ENCODE measurements at places on chromosomes 3 and 15.

DNA sequence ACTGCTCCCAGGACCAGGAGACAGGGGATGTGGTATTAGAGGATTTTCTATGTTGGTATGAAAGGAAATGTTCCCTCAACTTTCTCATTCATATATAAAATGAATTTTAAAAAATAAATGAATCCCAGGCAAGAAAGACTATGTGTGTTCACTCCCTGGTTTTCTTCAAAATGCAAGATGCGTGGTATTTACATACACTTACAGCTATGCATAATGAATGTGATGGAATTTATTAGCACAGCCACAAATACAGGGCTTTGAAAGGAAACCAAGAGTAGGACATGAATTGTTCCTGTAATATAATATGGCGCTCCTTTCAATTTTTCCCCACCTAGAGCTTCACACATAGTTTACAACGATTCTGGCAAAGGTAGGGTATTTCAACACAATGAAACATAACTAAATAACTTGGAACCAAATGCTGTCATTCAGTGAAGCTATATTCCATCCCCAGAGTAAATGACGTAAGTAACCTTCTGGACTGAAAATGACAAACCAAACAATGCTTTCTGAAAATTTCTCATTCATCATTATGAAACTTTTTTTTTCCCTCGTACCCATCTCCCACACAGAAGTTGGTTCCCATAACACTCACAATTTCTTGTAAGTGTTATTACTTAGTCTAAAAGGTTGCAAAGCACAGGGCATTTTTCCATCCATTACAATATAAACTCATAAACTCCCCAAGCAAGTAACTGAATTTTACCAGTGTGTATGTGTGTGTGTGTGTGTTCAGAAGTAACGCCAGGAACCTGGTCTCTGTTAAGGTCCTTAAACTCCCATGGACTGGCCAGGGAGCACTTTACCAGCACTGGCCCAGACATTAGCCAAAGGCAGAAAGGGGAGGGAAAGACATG, 41.8 kb downstream of the CBLB start:
- no peak for DNase-seq

DNA sequence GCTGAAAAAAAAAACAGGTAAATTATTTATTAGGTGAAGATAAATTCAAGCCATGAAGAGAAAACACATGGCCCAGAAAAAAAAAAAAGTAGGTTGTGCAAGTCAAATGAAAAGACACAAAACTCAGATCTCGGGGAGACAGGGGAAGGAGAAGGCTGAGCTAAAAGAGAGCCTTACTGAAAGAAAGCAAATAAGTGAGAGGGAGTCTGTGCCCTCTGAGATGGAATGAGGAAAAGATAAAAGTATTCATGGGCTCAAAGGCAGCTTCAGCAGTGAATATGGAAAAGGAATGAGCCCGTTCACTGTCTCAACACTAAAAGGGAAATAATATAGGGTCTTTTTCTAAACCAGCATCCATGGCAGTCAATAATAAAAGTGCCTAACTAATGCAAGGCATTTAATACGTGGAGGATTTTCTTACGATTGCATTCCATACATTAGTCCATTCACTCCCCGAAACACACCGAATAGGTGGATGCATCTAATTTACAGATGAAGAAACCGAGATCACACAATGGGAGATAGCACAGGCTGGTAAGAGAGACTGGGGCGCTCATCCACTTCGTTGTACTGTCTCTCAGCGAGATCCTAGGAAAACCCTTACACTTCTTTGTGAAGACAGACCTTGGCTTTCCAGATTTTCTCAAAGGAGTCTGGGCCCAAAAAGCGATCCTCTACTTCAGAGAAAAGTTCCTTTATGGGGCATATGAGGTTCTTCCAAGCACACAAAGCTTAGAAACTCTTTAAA, 1.1 kb downstream of the TFDP2 start:
- DNase-seq: no peak

- no peak for DNase-seq
Measured at GRCh38 chr3:167091226-167091625, 288.9 kb downstream of the ZBBX start.

GRCh38 chr3:196596355-196596754, 27.9 kb downstream of the FBXO45 start:
- DNase-seq: no peak

DNA sequence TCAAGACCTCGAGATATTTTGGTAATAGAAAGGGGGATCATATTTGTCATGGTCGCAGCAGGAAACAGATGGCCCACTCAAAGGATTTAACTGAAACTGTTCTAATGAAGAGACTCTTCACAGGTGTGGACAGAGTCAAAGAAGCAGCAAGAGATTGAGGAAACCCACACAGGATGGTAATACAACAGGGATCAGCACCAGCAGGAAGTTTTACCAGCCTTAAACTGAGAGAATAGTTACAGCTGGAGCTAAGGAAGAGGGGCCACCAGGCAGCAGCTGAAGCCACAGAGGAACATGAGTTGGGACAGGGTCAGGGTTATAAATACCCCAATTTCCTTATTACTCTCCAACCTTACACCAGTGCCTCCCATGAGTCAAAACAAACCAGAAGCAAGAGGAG, 131.8 kb upstream of the UBE2E2 start:
- no peak for DNase-seq

- no peak for DNase-seq
Measured at GRCh38 chr15:64808785-64809453, 16.5 kb downstream of the PIF1 start.
